ENCODE measurements at places on chromosomes 16 and 17.
A peak's percentile ranks its signal among the peaks of the same experiment; 100 is the strongest.

- no peak for DNase-seq
Measured at GRCh38 chr16:4372001-4372577, 441 bp downstream of the VASN start.

DNA sequence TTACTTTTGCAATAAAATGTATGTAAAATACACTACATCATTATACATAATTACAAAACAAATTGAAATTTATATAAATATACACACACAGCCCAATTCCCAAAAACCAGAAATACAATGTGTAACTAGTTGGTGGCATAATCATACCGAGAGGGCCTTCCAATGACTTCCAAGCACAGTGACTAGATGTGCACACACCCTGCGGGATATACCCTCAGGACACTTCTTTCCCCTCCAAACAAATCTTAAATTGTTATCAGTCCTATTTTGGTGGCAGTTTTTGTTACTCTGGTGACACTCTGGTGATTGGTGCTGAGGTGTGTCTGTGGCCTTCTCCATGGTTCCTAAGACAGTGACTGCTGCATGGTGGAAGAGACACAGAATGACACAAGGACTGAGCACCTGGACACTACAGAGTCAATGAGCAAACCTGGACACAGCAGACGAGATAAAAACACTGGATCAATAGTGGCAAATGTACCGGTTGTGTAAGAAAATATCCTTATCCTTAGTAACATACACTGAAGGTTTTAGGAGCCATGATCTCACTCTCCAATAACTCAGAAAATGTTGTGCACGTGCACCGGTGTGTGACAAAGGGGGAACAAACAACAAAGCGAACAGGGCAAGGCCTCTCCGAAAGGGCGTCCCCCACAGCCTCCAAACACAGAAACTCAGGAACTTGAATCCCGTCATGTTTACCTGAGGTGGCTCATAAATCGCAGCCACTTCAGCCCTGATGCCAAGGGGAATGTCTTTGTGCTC is 32.9 kb downstream of the NPLOC4 start:
- no peak for DNase-seq

DNA sequence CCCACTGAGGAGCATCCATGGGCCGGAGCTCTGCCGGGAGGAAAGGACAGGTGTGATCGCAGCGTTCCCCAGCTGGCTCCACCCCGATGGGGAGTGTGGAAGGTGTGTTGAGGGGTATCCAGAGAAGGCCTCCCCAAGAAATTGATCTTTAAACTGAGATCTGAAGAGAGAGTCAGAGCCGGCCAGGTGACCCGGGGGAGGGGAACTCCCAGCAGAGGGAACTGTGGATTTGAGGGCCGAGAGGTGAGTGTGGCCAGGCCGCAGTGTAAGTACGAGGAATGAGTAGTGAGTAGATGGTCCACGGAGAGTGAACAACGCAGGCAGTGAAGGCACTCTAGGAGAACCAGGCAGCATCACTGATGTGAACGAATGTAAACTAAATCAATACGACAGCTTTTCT is 80.2 kb downstream of the RPTOR start:
- no peak for DNase-seq

DNA sequence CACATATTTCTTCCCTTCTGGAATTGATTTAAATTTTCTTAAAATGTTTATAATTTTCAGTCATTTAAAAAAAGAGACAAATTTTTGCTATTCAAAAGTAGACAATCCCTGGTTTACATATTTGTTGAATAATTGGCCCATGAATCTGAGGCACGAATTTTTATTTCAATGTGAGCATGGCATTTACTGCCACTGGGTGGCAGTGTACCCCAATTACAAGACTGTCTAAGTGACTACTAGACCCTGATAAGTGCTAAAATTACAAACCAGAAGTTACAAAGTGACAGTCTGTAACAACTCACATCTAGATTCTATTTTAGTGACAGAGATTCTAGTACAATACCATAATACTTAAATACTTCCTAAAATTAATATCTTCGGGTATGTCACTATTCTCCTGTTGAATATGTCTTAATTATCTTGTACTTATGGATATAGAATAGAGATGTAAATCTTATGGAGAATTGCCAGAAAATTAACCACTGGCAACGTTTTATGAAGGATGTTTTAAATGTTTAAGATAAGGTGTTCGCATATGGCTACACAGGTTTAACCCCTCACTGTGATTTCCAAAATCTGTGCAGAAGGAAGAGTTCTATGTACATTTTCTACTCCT is 235.8 kb downstream of the MAP2K4 start:
- DNase-seq, result peak; percentile 69

DNA sequence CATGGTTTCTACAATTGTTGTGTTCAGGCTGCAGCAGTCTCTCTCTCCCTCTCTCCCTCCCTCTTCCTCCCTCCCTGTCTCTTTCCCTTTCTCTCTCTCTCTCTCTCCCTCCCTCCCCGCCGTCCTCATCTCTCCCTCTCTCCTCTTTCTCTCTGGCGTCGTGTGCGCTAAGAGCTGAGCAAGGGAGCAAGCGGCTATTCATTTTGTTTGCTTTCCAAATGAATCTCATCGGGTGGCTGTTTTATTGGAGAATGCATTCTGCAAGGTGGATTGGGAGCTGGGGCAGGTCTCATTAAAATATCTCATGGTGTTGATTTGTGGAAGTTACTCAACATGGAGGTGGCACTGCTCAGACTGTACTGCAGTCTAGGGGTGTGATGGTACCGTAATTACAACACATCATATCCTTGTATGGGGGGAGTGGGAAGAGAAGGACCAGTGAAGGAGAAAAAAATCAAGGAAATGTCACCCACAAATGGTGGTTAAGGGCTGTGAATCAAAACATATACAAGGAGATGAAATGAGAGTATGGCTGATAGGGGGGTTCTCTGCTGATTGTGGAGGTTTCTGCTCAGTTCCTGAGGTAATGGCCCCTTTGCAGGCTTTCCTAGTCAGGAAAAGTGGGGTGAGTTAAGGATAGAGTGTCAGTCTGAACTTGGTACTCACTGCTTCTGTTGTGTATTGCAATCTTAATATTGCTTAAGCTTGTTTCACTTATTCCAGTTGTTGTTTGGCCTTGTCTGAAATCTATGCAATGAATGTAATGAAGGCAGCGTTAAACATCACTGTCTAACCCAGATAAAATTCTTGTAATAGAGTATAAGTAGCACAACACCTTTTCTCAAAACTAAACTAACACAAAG is 2.7 kb downstream of the MSL1 start:
- no peak for DNase-seq

DNA sequence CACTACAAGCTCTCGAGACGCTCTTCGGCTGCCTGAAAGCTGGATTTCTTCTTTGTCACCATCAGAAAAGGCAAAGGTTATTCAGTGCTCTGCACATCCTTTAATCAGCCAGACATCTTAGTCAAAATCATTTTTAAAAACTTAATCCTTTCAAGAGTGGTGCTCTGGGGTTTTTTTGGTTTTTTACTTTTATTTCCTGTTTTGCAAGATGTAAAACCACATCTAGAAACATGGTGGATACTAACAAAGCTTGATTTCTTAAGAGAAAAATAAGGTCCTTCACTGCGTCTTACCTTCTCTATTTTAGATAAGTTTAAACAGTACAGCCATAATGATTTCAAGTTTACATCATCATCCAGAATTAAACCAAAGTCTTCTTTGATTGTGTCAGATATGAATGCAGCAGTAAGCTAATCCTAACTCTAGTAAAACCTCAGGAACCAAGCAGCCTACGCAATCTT is 6.3 kb downstream of the ANKRD11 start:
- no peak for DNase-seq

DNA sequence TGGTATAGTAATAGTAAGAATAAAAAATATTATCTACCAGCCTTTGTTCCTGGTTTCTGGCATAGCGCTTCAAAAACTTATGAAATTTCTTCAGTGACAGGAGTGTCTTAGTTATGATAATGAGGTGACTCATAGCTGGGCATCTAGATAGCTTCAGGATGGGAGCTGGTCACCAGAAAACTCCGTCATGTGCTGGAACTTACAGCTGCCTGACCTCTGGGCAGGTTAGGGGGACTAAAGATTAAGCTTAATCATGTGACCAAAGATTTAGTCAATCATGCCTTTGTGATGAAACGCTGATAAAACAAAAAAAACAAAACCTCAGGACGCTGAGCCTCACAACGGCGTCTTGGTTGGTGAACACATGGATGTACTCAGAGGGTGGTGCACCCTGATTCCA is 154.2 kb downstream of the MYO1D start:
- DNase-seq, result no peak

DNA sequence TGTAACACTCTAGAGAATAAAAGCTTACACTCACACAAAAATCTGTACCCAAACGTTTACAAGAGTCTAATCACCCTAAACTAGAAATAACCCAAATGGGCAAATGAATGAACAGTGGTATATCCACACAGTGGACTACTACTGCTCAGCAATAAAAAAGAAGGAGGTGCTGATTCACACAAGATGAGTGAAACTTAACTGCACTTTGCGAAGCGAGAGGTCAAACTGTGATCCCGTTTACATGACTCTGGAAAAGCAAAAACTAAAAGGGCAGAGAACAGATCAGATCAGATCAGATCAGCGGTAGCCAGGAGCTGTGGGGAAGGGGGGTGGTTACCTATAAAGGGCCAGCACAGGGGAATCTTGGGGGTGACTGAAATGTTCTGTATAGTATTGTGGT is 113.4 kb downstream of the TRIM37 start:
- DNase-seq, result no peak

DNA sequence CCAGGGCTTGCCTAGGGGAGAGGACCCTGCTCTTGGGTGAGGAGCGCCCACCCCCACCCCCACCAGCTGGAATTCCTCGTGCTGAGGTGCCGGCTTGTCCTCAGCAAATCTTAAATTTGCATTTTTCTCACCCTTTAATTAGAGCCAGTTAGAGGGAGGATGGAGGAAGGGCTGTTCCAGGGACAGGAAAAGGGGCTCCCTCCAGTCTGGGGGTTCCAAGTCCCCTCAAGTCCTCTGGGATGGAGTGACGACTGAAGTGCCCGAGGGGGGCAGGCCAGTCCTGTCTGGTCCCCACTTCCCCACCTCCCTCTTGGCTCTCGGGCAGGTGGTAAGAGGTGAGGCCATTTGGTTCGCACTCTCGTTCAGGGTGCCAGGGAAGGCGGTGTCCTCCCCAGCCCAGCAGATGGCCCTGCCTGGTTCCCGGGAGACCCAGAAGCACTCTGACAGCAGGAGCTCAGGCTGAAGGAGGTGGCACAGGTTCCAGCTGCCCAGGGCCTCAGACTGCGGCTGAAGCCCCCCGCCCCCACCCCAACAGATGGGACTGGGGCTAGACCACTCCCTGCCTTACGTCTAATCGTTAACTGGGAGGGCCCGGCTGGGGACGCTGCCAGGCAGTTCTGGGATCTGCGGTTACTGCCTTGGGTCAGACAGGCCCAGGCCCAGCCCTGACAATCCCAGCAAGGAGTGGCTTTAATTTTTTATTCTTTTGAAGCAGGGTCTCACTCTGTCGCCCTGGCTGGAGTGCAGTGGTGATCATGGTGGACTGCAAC is 2.2 kb downstream of the RAB26 start:
- peak; percentile 33 for DNase-seq

- DNase-seq, result no peak
Measured at GRCh38 chr17:33228548-33228947, 64.5 kb downstream of the ASIC2 start.

- DNase-seq, result no peak
Measured at GRCh38 chr17:79857095-79857494, 17.9 kb upstream of the CBX4 start.

DNA sequence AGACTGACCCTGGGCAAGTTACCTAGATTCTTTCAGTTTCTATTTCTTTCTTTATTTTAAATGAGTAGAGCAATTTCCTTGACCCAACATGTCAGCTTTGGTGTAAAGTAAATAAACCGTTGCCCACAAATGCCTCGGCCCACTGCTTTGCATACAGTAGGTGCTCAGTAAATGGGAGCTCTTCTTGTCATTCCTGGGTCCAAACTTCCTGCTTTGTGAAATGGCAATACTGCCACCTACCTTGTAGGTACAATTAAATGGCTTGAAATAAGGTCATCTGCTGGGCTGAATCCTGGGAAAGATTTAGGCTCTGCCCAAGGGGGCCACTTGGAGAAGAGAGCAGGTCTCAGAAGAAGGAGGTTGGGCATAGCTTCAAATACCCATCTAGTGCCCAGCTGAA is 253.0 kb downstream of the HS3ST3B1 start:
- no peak for DNase-seq

- no peak for DNase-seq
Measured at GRCh38 chr17:71941920-71942319, 178.9 kb upstream of the SOX9 start.

DNA sequence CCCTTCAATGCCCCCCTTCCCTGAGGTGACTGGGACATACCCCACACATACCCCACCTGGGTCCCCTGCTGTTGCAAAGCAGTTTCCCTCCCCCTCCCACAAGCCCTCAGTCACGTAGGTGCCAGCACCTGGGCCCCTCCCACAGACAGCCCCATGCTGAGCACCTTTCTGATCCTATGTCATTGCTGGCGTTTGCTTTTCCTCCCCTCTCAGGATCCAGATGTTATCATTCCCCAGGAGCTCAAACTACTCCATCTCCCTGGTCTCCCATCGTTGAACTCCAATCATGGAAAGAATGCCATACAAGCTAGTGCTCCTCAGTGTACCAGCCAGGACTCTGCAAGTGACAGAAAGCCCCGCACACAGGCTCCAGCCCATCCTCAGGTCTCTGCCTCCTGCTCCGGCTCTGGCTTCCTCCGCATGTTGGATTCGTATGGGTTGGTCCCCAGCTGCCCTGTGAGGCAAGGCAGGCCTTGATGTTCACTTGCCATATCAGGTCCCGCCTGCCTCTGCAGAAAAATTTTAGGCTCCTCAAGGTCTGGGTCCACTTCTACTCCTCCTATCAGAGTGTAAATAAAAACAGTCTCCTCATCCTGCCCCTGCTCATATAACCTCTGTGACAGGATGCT is 31.4 kb upstream of the MED9 start:
- no peak for DNase-seq

GRCh38 chr17:3527896-3528295 is 29.7 kb downstream of the TRPV3 start:
- no peak for DNase-seq

- no peak for DNase-seq
Measured at GRCh38 chr17:55163408-55163807, 101.4 kb upstream of the HLF start.

- DNase-seq, result peak; percentile 13
Measured at GRCh38 chr16:87702325-87702811, 63.4 kb downstream of the KLHDC4 start.

- no peak for DNase-seq
Measured at GRCh38 chr16:24308200-24308599, 52.1 kb downstream of the CACNG3 start.

DNA sequence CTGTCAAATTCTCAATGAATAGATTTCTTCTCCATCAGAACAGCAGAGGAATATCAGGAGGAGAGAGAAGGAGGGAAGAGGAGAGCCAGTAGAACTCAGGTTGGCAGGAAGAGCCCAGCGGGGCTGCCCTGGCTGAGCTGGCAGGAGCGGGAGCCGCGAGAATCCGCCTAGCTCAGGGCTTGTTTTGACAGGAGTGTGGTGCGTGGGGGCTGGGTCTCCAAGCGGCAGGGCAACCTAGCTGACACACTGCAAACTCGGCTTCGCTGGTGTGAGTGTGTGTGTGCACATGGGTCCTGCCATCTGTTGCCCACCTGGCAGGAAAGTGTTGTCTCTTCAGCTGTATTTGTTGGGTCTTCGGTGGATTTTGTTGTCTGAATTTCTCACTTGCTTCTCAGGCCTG is 27.9 kb upstream of the BCAR1 start:
- no peak for DNase-seq

All from fibroblast of skin of abdomen (primary cell).